ENCODE measurements at places on chromosomes 13 and 19.

GRCh38 chr19:35031072-35031881 is 1.0 kb downstream of the SCN1B start:
- DNase-seq = no peak

- DNase-seq = no peak
These were observed 1465.0 kb downstream of the EFNB2 start for GRCh38 chr13:105070452-105070851.

- DNase-seq = no peak
These were observed 512 bp downstream of the LRRC8E start for GRCh38 chr19:7888826-7889217.

DNA sequence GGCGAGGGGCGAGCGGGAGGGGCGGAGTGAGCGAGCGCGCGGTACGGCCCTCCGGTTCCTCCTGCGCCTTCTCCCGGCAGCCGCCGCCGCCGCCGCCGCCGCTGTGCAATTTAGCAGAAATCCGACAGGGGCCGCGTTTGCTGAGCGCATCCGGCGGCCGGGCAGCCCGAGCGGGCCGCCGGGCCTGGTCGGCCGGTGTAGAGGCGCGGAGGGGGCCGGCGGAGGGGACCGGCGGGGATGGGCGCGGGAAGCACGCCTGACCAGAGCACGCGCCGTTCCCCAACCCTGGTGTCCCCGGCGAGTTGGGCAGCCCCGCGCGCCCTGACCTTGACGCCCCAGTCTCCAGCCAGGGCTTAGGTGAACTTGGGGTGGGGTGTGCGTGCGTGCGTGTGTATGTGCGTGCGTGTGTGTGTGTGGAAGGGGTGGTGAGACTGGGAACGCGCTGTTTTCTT is 144.5 kb upstream of the ZNF536 start:
- peak; percentile 82 for DNase-seq

DNA sequence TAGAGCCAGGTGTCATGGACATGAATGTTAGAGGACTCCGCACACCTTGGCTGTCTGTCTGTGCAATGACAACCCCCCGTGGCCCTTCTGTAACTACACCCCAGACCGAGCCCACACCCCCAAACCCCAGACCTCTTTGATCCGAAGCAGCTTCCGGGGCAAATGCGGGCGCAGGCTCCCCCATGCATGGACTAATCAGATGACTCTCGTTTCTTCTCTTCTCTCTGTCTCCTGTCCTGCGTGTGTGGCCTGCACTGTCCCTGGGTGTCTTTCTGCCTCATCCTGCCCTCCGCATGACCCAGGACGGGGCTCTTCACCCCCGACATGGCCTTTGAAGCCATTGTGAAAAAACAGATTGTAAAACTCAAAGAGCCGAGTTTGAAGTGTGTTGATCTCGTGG is 38.9 kb downstream of the TMED1 start:
- no peak for DNase-seq

DNA sequence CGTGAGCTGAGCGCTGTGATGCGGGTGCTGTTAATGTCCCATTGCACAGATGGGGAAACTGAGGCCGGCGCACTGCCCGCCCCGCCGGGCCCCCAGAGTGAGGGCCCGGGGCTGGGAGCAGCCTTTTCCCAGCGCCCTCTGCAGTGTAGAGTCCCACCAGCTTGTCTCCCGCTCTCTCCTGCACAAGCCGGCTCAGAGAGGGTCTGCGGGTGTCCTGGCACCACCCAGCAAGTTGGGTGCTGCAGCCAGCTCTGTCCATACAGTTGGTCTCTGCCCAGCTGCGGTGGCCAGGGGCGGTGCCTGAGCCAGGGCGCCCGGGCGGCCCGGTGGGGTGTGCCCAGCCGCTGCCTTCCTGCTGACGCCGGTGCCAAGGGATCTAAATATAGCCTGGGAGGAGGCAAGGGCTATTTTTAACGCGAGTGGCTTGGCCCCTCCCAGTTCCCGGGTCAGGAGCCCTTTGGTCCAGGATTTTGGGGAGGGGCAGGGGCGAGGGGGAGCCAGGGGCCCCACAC is 19.3 kb downstream of the GADD45B start:
- DNase-seq = no peak

- peak; percentile 81 for DNase-seq
These were observed 685 bp downstream of the LENG9 start for GRCh38 chr19:54462655-54463530.

DNA sequence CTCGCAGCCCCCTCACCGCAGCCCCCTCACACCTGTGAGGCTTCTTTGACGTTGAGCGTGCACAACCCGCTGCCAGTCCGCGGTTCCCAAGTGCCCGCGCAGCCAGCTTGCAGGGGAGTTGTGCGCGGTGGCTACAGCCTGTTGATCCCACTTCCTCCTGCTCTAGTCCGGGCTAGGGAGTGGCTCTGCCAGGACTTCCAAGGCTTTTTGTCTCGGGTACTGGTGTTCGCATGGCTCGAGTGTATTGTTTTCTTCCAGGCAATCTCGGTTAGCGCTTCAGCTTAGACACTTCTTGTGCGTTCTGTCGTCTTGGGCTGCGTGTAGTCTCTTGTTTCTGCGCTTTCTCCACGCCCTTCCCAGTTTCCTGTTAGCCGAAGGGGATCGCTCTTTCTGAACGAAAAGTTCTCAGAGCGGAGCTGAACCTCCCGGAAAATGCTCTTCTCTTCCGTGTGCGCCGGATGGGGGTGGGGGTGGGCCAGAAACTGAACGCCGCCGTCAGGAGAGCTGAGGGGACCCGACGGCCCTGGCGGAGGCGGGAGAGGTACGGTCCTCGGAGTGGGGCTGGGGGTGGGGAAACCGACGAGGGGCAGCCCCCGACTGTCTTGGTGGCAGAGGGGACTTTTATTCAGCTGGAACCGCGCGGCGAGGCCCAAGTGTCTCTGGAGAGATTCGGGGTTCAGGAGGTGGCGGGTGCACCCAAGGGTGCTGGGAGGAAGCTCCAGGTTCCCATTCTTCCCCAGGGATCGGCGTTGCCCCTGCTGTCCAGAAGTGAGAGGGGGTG is 697 bp upstream of the DGKH start:
- DNase-seq = peak; percentile 61

GRCh38 chr19:42480335-42481095 is 37.8 kb upstream of the CXCL17 start:
- peak; percentile 46 for DNase-seq

Measured in Caco-2 (cell line).